Activated CD4-positive, alpha-beta T cell treated with anti-CD3 and anti-CD28 coated beads for 4 hours (primary cell): ENCODE measurements at places on chromosomes 2 and 18.
A peak's percentile ranks its signal among the peaks of the same experiment; 100 is the strongest.

DNA sequence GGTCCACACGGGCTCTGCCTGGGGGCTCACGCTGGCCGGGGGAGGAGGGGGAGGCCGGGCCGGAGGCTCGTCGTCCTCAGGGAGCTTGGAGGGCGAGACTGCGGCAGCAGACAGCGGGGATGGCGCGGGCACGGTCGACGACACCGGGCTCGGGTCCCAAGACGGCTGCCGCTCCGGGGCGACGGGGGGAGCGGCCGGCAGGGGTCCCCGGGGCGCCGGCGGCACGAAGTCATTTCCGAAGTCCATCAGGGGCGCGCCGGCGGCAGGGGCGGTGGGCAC, 491 bp downstream of the RTN4 start:
- no peak for DNase-seq

DNA sequence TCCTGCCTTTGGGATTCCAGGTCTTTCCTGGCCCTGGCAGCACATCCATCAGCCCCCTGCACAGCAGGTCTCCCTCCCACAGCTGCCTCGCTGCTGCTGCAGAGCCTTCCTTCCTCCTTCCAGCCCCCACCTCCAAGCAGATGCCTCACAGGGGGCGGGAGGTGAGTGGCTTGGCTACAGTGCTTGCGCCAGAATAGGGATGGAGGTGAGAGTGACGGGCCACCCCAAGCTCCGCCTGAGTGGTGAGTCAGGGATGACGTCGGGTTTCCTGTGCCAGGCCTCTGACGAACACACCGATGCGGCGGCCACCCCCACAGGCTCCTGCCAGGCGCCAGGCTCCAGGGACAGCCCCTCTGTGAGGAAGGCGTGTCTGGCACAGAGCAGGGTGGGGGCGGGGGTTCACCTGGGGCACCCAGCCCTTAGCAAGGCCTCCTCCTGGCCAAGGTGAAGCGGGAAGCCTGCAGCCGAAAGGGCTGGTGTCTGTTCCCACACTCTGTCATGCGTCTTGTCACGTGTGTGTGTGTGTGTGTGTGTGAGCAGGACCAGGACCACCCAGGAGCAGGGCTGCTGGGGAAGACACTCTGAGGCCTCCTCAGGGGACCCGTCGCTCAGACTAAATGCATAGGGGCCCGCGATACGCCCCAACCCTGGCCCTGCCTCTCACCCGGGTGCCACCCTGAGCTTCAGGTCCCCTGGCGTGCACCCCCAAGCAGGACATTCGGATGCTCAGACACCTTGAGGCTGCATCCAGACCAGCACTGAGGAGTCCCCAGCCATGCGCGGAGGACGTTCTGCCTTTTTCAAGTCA, 3.4 kb upstream of the DUSP2 start:
- peak; percentile 98 for DNase-seq

- DNase-seq: peak; percentile 47
Measured at GRCh38 chr2:46461011-46461674, 18.2 kb upstream of the TMEM247 start.

GRCh38 chr2:121028577-121028976, 256.4 kb downstream of the TFCP2L1 start:
- no peak for DNase-seq

DNA sequence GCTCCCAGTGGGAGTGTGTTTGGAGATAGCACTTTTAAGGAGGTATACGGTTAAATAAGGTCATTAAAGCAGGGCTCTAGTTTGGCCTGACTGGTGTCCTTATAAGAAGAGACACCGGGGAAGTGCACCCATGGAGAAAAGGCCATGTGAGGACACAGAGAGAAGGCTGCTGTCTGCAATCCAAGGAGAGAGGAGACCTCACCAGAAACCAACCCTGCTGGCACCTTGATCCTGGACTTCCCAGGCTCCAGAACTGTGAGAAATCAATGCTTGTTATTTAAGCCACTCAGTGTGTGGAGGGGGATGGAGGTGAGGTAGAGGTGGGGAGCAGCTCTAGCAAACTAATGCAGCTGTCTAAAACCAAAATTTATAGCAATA, 62.0 kb downstream of the RPL31 start:
- DNase-seq: no peak

DNA sequence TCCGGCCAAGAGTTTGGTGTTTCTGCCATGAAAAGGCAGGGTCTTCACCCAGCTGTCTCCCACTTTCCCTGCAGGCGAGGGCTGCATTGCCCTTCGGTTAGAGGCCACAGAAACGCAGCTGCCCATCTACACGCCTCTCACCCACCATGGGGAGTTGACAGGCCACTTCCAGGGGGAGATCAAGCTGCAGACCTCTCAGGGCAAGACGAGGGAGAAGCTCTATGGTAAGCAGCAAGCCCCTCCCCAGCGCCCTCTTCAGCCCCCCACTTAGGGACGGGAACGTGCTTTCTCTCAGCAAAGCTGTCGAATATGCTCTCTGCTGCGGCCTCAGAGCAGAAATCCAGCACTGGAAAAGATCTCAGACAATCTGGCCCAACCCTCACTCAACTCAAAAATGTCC, 57.7 kb upstream of the ATG16L1 start:
- DNase-seq: no peak

- no peak for DNase-seq
Measured at GRCh38 chr2:241563981-241564595, 5.5 kb downstream of the BOK start.

DNA sequence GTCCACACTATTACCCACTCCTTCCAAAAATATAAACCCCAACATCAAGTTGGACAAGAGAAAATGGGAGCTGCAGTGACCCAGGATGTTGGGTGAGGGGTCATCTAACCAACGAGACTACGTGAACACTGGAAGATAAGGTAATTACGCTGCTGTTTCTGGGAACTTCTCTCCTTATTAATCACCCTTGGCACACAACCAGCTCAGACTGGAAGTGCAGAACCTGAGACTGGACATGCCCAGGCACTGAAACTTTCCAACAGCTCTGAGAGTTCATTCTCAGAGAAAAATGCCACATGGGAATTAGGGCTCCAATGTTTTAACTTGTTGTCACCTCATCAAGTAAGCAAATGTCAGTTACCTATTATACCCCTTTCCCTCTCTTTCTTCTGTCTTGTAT, 135.3 kb downstream of the CCDC148 start:
- no peak for DNase-seq

GRCh38 chr2:52395912-52396311, 1364.0 kb upstream of the NRXN1 start:
- DNase-seq: no peak

DNA sequence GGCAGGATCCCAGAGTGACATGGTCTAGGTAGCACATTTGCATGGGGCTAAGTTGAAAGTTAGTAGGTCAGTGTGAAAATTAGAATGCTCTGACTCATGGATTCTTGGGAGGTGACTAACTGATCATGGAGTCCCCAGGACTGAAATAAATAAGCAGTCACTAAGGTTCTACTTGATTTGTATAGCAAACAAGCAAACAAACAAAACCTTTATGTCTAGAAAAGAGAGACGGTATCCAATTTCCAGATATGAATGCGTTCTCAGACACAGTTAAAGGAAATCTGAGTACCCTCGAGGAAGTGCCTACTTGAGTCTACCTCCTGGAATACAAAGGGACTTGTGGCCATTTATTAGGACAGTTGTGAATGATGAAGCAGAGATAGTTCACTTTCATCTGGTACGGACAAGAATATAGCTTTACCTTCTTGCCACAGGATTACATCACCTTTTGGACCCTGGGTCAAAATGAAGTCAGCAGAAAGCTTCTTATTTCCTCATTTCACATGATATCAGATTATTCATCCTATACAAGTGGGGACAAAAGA, 54.3 kb upstream of the AGPS start:
- DNase-seq: no peak

- no peak for DNase-seq
Measured at GRCh38 chr2:19114126-19114525, 244.3 kb downstream of the OSR1 start.

DNA sequence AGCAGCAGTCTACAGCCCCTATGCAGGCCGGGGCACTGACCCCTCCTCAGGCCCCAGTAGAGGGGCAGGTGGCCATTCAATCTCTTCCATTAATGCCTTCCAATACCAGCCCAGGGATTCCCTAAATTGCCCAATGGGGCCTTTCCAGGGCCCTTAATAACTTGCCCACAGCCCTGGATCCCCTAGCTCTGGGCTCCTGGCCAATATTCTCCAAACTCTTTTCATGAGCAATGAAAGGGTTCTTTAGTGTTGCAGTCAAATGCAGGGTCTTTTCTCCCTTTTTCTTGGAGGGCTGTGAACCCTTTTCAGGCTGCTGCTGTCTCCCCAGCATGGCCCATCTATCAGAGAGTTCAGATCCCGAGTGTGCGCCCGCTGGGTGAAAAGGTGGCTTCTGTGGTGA, 41.3 kb upstream of the SLC1A4 start:
- DNase-seq: no peak

DNA sequence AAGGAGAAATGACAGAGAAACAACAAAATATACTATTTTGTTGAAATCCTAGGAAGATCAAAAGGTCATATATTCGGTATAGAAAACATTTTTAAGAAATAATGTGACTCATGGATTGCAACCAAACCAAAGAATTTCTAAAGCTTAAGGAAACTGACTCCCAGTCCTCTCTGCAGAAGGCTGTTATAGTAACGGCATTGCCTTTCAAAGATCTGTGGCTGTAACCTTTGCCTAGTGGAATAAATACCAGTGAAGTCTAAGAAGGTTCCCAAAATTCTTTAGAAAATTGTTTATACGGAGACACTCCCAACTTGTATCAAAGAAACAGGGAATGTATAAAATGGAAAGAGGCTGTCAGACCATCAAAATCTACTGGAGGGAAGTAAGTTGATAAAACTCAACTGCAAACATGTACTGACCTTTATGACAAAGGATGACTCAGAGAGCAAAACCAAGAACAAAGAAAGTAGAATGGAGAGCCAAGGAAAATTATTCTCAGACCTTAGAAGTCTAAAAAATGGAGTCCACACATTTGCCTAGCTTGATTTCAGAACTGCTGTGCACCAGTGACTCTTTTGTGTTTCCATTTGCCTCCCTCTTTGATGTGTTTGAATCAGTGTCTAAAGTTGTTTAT, 48.6 kb upstream of the FSIP2 start:
- DNase-seq: no peak
